ENCODE measurements at places on chromosomes 6 and 20.

DNA sequence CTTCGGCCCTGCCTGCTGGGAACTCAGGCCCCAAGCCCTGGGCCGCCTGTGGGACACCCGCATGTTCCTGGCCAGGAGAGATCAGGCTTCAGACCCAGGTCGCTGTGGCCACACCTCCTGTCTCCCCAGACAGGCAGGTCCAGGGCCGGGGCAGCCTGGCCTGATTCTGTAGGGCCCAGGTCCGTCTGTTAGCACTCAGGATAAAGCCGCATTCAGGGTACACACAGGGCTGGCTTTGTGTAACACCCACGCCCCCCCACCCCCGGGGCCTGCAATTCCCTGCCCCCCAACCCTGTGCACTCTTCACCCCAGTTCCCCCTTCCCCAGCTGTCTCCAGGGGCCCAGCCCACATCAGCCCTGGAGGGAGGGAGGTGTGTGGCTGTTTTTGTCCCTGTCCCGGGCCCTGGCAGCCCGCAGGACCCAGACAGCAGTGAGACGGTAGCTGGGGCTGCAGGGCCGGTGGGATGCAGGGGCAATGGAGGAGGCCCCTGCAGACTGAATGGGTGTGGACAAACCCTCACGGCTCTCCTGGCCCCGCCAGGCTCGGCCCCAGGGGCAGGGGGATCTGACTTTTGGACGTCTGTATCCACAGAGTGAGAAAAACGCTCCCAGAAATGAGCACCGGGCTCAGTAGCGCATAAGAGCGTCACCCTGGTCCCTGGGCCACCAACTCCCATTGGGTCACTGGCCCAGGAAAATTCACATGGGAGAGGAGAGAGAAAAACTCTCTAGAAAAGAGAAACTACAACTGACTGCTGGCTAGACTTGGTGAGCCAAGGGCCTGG lies 42.4 kb upstream of the ZBP1 start:
- DNase-seq, result peak; percentile 12

DNA sequence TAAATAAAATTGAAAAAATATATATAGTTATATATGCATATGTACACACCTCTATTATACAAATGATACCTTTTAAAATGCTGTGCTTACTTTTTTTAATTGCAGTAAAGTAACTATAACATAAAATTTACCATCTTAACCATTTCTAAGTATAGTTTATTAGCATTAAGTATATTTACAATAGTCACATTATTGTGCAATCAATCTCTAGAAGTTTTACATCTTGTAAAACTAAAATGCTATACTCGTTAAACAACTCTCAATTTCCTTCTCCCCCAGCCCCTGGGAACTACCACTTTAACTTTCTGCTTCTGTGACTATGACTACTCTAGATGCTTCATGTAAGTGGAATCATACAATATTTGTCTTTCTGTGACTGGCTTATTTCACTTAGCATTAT lies 146.7 kb upstream of the DST start:
- DNase-seq, result no peak

DNA sequence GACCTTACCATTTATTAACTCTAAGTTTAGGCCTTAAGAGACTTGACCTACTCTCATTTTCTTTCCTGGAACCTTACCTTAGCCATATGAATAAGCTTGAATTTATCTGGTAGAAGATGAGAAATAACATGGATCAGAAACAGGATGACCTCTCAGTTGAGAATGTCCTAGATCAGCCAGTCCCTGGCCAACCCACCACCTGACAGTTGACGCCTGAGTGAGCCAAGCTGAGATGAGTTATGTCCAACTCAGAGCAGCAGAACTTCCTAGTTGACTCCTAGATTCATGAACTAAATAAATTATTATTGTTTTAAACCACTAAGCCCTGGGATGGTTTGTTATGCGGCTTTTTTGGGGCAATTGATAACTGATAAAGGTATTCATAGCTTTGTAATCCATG lies 233.0 kb upstream of the RAB32 start:
- no peak for DNase-seq

DNA sequence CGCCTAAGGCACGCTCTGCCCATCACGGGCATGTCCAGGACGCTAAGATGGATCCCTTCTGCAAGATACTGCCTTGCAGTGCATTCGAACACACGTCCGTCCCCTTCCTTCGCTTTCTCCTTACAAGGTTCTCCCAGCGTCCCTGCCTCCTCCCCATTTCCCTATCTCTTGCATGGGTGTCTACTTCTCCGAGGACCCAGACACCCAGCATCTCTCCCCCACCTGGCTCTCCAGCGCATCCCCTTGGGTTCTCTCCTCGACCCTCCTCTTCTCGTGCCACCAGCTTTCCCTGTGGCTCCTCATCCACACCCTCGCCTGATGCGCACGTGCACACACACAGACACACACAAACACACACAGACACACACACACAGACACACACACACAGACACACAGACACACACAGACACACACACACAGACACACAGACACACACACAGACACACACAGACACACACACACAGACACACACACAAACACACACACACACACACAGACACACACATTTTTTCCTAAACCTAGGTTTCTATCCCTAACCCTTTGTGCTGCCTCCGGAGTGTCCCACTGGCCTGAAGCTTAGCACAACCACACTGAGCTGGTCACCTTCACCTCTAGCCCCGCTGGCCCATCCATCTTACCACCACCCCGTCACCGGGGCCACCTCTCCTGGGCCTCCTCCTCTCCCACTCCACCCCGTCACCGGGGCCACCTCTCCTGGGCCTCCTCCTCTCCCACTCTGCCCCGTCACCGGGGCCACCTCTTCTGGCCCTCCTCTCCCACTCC lies 31.9 kb downstream of the ANKRD60 start:
- DNase-seq, result no peak

GRCh38 chr20:50673466-50674137 lies 17.7 kb downstream of the RIPOR3 start:
- DNase-seq, result no peak

DNA sequence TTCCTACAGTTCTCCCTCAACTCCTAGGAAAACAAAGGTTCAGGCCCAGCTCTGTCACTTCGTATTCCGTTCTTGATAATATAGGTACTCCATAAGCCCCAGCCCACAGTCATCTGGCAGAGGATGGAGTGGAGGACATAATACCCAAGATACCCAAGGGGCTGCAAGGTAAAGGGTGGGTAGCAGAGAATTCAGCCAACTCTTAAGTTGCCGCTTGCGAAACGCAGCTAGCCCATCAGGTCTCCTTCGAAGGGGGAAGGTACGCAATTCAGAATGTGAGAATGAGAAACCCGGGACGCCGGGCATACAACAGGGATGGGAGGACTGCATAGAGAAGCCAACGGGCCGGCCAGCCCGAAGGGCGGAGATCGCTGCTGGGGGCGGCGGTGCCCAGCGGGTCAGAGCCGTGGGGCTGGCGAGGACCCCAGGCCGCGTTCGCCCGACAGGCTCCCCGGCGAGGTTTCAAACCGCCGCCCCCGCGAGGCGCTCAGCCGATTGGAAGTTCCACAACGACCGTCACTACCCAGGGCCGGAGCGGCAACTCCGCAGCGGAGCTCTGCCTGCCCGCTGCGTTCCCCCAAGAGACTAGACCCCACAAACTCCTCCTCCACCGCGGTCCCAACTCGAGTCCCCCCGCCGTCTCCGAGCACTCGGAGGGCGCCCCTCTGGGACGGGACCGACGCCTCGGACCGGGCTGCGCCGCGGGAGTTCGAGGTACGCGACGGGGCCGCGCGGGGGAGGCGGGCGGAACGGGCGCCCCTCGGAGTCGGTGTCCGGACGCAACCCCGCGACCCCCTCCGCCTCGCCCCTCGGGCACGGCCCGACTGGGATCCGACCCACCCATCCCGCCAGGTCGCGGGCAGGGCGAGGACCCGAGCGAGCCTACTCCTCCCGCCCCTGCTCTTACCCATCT lies 911 bp downstream of the CDK19 start:
- no peak for DNase-seq

- DNase-seq, result no peak
Observed at GRCh38 chr6:29230666-29231065, 60.0 kb downstream of the OR2J2 start.

DNA sequence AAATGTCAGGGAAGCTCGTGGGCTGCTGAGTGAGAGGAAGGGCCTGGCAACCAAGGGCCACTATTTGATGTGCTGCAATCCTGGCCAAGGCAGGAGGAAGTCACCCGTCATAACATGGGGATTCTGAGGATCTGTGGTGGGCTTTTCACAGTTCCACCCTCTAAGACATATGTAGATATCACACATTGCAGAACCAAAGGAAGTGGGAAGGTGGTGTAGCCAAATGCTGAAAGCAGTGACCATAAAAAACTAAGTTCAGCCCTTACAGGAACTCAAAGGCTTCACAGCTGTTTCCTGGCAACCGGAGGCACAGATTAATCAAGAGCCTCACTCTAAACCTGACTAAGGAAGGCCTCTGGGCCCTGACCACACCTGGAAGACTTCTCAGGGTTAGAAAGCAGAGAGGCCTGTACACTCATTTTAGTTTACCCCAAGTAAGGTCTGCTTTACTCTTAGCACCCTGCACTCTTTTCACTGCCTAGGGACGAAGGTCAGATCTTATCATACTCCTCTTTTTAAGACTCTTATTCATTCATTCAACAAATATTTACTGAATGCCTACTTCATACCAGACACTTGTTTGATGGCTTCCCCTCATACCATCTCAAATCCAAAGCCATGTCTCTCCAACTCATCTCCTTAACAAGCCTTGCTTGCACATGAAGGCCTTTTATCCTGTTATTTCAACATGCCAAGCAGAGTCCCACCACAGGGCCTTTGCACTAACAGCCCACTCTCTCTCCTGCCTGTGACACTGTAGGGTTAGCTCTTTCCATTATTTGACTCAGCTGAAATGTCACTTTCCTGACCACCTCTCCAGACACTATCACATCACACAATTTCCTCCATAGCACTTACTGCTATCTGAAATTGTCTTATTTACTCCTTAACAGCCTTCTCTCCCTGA lies 2.6 kb downstream of the UBE2V1 start:
- DNase-seq, result no peak

DNA sequence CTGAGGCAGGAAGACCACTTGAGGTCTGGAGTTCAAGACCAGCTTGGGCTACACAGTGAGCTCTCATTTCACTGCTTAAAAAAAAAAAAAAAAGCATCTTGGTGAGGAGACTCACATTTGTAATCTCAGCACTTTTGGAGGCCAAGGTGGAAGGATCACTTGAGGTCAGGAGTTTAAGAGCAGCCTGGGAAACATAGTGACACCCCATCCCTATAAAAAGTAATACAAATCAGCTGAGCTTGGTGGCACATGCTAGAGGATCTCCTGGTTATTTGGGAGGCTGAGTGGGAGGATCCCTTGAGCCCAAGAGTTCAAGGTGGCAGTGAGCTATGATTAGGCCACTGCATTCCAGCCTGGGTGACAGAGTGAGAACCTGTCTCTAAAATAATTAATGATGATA lies 29.4 kb upstream of the SYNCRIP start:
- DNase-seq, result no peak

GRCh38 chr20:60372822-60373221 lies 414.6 kb downstream of the CDH26 start:
- DNase-seq, result no peak

GRCh38 chr20:45444050-45444449 lies 25.5 kb upstream of the WFDC2 start:
- no peak for DNase-seq

DNA sequence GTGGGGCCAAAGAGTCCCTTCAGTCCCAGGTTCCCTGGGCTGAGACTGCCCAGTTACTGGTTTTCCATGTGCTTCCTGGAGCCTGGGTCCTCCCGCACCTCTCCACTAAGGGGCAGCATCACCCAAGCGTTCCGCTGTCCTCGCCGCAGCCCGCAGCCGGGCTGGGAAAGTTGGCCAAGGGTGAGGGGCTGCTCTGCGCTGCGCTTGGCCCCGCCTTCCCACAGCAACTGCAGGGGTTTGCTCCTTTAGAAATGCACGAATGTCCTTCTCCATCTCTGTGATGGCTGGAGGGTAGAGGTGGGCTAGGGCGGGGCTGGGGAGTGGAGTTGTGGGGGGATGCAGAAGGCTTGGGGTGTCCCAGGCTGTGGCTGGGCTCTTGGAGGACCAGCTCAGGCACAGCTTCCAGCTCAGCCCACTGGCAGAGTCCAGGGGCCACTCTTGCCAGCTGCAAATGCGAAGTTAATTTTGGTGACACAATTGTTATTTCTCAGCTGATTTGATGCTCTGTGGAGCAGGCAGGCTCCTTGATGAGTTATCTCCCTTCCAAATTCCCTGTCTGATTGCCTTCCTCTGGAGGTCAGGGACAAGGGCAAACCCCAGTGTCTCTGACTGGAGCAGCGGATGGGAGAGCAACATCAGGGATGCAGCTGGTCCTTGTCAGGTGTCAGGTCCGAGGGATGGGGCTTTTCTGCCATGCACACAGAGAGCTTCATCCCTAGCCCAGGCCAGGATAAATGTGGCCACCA lies 63.2 kb downstream of the NOL4L start:
- DNase-seq, result peak; percentile 72

- DNase-seq, result no peak
Observed at GRCh38 chr20:54272901-54273488, 65.1 kb downstream of the PFDN4 start.

GRCh38 chr6:157244175-157244574 lies 79.1 kb downstream of the TMEM242 start:
- no peak for DNase-seq

DNA sequence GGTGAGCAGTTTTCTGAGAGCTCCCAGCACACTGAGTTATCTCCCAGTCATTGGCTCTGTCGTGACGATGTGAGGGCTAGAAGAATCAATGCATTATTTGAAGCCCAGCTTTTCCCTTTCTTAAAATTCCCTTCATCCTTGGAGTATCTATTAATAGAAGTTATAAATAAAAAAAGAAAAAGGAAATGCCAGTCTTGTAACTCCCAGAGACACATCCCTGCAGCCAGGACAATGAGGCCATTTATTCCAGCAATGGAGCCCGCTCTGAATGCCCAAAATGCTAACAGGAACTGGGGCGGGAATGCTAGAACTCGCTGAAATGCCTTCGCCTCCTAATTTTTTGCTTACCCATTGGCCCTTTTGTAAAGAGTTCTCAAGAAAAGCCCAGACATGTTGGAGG lies 305.8 kb downstream of the TFAP2C start:
- DNase-seq, result no peak

- DNase-seq, result no peak
Observed at GRCh38 chr20:24777746-24778145, 171.3 kb upstream of the CST7 start.

DNA sequence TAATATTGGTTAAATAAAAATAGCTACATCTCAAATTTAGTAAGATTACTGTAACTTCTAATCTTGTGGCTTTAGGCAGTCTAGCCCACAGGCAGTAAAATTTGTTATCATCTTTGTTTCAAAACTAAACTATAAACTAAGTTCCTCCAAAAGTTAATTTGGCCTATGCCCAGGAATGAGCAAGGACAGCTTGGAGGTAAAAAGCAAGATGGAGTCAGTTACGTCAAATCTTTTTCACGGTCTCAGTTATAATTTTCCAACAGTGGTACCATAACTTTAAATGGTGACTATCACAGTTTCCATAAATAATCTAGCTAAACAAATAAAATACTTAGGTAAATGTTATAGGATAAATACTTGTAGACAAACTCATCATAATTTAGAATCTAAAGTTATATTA lies 63.0 kb downstream of the AGPAT4 start:
- no peak for DNase-seq

- no peak for DNase-seq
Observed at GRCh38 chr6:6556161-6556737, 32.3 kb upstream of the LY86 start.

Data from D721Med (cell line).